Stimulated activated CD4-positive, alpha-beta T cell treated with anti-CD3 and anti-CD28 coated beads, Interleukin-2, amount 100 ng/mL, for 4 hours (primary cell): ENCODE measurements at places on chromosomes 12 and 14.

- DNase-seq: no peak
These were observed 5.0 kb upstream of the POP5 start for GRCh38 chr12:120586206-120586605.

GRCh38 chr12:13112968-13113367 is 9.5 kb upstream of the GSG1 start:
- DNase-seq: no peak

GRCh38 chr14:101482066-101482465 is 79.2 kb upstream of the DIO3 start:
- no peak for DNase-seq

- no peak for DNase-seq
These were observed 32.0 kb upstream of the LMNTD1 start for GRCh38 chr12:25585021-25585523.

- no peak for DNase-seq
These were observed 104.1 kb downstream of the IGF1 start for GRCh38 chr12:102376181-102376747.

DNA sequence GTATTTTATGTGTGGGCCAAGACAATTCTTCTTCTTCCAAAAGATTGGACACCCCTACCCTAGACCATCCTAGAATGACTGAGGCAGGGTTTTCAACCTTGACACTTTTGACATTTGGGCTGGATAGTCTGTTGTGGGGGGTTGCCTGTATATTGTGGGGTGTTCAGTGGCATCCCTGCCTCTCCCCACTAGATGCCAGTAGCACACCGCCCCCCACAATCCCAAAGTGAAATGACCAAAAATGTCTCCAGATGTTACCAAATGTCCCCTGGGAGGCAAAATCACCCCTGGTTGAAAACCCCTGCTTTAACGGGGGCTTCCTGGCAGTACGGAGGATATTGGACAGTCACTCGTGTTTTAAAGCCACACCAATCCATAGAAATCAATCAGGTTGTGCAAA is 219.6 kb downstream of the PHETA1 start:
- DNase-seq: no peak
